ENCODE measurements at places on chromosomes 4 and X.

DNA sequence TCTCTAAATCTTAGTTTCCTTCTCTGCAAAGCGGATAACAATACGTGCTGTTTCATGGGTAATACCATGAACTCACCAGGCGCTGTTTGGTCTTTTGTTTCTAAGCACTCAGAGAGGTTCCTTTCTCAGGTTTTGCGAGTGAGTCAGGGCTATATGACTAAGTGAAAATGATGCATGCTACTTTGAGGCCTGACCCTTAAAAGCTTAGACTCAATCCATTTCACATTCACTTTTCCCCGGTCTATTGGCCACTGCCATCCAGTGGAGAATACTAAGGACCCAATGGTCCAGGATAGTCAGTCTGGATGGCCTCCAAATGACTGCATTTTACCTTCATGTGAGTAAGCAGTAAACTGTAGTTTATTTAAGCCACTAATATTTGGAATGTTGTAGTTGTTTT, 400.8 kb upstream of the SLIT2 start:
- no peak for DNase-seq

DNA sequence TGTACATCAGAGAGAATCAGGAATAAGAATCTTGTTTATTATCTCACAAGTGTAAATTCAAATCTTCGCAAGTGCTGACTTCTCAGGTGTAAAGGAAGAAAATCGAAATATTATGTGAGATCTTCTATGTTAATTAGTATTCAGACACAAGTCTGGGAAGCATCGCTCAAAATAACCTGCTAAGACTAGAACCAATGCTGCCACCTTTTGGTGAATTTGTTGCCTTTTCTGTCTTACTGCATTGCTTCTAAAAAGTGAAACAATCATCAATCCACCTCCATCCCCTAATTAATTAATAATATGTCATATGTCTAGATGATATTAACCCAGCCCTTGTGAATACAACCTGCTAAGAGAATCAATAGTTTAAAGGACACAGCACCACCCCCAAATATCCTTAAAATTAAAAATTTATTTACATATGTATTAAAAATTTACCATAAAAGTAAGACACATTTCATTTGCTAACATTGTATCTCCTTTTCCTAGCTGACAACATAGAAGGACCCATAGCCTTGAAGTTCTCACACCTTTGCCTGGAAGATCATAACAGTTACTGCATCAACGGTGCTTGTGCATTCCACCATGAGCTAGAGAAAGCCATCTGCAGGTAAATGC, 3.5 kb downstream of the EPGN start:
- DNase-seq, result no peak

GRCh38 chr4:39256436-39256835, 74.1 kb downstream of the WDR19 start:
- DNase-seq, result no peak

- DNase-seq, result no peak
Measured at GRCh38 chr4:182807767-182808548, 109.2 kb downstream of the DCTD start.

DNA sequence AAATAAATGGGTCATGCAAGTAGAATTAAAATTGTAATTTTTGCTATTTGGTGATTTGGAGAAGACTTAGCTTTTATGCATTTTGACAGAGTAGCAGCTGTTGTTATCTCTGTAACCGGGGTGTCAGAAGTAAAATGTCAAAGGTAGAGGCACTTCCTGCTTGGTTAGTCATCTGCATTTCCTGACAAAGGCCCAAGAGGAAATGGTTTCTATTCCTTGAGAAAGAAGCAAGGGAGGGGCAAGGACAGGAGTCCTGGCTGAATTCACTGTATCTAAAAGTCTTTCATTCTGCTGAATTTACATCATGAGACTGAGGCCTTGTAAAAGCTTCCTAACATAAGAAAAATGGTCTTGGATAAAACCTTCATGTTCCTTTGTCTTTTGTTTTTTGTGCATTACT, 550.9 kb upstream of the BOD1L1 start:
- DNase-seq, result no peak

- DNase-seq, result peak; percentile 75
Measured at GRCh38 chrX:74550295-74550802, 64.1 kb downstream of the RLIM start.

- peak; percentile 56 for DNase-seq
Measured at GRCh38 chr4:153152501-153153338, 51.5 kb upstream of the TRIM2 start.

DNA sequence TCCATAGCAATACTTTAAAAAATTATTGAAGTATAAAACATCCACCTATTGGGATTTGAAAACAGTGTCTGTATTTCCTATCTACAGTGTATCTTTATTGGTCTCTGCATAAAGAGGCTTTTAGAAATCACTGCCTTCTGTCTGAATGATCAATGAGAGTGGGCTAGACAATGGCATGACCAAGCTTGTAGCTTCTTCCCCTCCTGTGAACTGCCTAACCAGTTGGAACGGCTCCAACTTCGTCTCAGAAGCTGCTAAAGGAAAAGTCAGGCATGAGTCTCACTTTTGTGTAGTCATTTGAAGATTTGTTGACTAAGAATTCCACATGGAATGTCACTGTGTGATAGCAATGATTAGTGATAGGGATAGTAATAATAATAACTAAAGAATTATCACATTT, 64.2 kb downstream of the INTS12 start:
- DNase-seq, result no peak

DNA sequence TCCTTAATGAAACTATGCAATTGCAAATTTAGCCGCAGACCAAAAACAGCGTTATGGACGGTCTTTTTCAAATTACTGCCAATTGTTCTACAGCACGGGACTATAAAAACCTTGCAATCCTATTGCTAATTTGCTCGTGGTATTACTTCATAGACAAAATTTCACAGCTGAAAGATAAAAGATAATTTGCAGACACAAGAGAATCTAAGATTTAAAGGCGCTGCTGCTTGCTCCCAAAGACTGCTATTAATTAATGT, 1.4 kb upstream of the CAMK2D start:
- DNase-seq, result no peak

DNA sequence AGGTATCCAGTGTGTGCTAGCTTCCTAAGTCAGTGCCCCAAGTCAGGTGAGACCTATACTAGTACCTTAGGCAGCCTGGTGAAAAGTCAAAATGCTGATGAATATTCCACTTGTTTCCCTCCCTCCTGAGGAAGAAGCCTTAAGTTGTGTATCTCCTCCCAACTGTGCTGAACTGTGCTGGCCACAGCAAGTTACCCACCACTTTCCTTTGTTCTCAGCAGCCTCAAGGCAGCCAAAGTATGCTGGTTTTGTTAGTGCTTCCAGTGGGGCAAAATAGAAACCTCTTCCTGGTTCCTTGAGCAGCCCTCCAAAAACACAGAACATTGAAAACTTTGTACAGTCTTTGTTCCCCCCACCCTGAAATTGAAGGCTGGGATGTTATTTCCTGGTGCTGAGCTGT, 13.9 kb downstream of the ATG4A start:
- no peak for DNase-seq

- DNase-seq, result no peak
Measured at GRCh38 chrX:48761674-48762471, at the start of gene GLOD5. Gene GLOD5 (plus strand): TSS chrX:48761747. CDS start chrX:48761791, 44 bp downstream.

- no peak for DNase-seq
Measured at GRCh38 chr4:30879855-30880598, 159.9 kb downstream of the PCDH7 start.

DNA sequence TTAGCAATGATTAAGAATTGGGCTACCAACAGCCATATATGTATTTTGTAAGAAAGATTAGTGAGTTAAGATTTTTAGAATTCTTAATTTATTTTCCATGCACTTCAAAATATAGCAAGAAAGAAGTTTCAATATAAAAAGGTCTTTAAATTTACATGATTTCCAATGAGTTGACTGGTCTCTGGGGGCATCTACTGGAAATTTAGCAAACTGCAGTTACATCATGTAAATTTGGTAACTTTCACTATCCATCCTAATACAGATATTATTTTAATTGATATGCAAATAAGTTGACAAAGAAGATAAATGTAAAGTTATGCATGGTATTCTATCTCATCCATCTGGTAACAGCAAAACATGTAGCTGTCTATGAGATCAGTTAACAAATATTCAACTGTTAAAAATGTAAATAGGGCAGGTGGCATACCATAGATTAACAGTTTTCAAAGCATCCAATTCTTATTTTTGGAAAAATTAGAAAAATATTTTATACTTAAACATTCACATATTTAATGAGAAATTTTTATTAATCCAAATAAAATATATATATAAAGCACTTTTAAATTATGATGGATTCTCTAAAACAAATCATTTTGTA, 29.1 kb downstream of the TTC29 start:
- DNase-seq, result no peak

DNA sequence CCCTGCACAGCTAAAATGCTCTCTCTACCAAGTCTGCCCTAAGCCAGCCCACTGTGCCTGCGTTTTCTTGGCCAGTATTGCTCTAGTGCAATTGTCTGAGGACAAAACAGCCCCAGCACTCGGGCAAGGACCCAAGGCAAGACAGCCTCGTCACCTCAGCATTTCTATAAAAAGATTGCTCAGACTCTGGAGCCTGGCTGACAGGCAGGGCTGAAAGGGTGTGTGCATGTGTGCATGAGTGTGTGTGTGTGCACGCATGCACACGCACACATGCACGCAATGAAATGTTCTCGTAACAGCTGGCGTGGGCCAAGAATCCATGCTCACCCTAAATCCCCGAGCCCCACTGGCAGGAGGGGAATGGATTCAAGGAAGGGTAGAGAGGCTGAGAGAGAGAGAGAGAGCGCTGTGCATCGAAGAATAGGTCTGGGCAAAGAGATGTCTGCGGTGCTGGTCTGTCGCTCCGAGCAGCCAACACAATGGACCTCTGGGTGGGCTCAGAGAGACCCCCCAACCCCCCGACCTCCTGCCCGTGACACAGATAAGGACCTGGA, 579.2 kb downstream of the BCOR start:
- no peak for DNase-seq

DNA sequence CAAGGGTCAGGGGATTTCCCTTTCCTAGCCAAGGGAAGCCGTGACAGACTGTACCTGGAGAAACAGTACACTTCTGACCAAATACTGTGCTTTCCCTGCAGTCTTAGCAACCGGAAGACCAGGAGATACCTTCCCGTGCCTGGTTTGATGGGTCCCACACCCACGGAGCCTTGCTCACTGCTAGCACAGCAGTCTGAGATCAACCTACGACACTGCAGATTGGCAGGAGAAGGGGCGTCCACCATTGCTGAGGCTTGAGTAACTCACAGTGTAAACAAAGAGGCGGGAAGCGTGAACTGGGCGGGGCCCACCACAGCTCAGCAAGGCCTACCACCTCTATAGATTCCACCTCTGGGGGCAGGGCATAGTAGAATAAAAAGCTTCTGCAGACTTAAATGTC, 48.7 kb upstream of the SRD5A3 start:
- DNase-seq, result no peak

DNA sequence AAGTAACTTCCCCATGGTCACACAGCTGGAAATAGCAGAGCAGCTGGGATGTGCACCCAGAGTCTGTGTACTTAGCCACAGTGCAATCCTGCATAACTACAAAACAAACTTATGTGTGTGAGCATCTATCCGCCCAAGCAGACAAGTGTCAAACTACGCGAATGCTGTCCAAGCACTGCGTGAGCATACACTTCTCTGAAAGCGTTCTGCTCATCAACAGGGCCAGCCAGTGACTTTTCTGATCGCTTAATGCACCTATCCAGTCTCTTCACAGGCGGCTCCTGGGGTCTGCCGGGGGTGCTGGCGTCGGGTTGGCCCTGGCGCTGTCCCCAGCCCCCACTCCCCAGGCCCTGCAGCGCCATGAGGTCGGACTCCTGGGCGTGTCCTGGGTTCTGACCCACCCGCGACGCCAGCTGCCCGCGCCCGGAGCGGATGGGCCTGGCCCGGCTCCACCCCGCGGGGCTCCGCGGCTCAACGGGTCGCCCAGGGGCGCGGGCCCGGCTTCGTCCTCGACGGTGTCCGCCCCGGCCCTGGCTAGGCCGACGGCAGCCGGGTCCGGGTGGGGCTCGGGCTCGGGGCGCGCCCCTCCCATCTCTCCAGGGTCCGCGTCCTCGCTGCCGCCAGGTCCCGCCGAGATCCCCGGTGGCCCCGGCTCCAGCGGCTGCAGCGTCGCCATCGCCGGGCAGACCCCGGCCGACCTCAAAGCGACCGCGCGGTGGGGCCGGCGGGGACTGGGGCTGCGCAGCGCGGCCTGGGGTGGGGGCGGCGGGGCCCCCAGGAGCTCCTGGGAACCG, 1.3 kb upstream of the ZNF141 start:
- no peak for DNase-seq

GRCh38 chr4:71275570-71275969, 63.2 kb upstream of the SLC4A4 start:
- DNase-seq, result no peak

- no peak for DNase-seq
Measured at GRCh38 chrX:63679432-63679831, 105.6 kb downstream of the ARHGEF9 start.

GRCh38 chrX:21487832-21488231, 113.6 kb downstream of the CNKSR2 start:
- DNase-seq, result no peak

GRCh38 chr4:66688674-66689073, 856.6 kb downstream of the CENPC start:
- no peak for DNase-seq

- no peak for DNase-seq
Measured at GRCh38 chr4:87785731-87786509, 13.4 kb upstream of the IBSP start.

GRCh38 chrX:94830717-94831116, 1156.7 kb downstream of the FAM133A start:
- DNase-seq, result no peak

DNA sequence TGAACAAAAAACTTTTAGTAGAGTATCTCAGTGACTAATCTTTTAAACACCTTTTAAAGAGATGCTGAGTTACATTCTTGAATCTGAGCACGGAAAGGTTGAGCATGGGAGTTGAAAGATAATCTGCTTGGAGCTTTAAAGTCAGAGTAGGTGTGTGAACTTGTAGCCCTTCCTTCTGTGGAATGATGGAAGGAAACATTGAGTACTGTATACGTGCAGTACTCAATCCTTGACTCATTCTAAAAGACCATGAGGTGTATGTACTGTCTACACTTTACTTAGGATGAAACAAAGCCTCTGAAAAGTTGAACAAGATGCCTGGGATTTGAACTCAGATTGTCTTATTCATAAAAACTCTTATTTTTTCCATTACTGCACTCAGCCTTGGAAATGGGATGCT, 3.4 kb downstream of the ENOPH1 start:
- no peak for DNase-seq

Data from activated T-cell treated with anti-CD3 and anti-CD28 coated beads for 4 hours (primary cell).